ENCODE measurements at places on chromosomes 11 and 22.

DNA sequence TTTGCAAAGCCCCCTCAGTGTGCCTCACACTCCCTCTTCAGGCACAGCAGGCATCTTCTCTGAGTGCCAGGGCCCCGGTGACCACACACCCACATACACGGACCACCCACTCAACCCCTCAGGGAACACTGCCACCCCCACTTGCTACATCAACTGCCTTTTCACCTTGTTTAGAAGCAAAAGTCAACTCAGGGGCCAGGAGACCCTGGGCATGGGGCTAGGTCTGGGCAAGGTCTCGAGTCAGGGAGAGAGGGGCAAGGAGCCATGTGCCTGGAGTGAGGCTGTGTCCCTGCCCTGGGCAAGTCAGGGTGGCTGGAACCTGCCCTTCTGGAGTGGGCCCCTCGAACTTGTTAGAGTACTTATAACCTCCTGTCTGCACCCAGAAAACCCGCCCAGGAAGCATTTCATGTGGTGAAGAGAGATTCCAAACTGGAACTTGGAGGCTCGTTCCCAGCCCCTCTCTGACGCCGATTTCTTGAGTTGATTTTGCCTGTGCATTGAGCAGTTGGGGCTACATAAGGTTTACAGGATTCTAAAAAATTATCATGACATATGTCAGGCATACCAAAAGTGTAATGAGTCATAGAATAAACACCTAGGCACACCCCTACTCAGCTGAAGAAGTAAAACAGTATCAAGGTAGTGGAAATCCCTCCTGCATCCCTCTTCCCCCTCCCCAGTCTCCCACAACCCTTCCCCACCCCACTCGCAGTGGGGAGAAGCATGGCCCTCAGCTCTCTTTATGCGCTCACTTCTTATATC, 74.3 kb downstream of the MYEOV start:
- DNase-seq: no peak

GRCh38 chr11:109486129-109486528, 64.1 kb downstream of the C11orf87 start:
- DNase-seq: no peak

DNA sequence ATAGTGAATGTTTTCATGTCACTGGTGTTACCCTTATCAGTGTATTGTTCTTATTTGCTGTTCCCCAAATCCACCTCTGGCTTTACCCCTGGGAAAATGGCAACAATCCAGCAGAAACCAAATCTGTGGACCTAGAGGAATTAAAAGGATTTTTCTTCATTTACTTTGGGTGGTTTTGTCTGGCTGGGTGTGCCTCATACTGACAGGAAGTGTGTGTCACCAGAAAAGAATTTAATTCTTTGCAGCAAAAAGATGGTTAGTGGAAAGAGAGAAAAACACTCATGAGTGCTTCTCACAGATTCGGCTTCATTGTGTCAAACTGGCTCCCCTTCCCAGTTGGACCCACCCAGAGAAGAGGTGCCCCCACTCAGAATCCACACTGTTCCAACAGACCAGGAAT, 38.9 kb downstream of the FZD4 start:
- DNase-seq: no peak

GRCh38 chr11:36774603-36775002, 176.6 kb upstream of the RAG2 start:
- DNase-seq: no peak

DNA sequence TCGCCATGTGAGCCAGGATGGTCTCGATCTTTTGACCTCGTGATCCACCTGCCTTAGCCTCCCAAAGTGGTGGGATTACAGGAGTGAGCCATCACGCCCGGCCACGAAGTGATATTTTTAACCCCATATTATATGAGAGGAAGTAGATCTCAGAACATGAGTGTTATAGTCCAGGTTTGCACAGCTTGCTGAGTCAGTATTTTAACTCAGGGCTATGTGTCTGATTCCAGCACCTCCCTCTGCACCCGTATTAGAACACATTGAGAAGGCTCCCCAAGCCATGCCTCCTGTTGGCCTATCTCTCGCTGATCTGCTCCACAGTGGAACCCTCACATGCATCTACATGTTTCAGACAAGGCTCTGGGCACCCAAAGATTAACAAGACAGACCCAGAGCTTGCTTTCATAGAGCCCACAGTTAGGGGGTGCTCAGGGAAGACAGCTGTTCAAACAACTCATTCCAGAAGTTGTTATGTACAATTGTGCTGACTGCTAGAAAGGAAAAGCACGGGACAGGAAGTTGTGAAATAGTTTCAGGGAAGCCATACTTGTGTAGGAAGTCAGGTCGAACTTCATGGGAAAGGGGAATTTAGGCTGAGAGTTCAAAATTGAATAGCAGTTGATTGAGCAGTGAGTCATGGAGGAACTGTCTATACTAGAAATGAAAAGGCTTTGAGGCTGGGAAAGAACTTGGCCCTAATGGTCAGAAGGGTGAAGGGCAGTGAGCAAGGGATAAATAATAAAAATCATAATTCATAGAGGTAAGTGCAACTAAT, 49.3 kb upstream of the CLPB start:
- no peak for DNase-seq

DNA sequence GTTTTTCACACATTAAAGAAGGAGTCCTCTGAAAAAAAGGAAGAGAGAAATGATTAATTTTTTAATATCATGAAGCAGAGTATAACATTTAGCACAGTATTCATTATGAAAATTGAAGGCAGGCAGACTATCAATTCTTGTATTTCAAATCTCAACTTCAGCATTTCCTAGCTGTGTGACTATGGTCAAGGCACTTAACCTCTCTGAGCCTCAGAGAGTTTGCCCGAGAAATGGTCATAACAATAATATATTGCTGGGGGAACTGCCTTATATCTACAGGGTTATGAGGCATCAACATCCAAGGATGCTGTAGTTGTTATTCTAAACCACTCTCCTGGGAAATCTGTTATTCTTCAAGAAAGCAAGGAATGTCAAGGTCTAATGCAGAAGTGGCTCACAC, 1.1 kb downstream of the MS4A18 start:
- no peak for DNase-seq

GRCh38 chr11:76382209-76382608, 1.1 kb downstream of the GVQW3 start:
- no peak for DNase-seq

GRCh38 chr11:34209809-34210208, 104.4 kb downstream of the NAT10 start:
- DNase-seq: no peak

DNA sequence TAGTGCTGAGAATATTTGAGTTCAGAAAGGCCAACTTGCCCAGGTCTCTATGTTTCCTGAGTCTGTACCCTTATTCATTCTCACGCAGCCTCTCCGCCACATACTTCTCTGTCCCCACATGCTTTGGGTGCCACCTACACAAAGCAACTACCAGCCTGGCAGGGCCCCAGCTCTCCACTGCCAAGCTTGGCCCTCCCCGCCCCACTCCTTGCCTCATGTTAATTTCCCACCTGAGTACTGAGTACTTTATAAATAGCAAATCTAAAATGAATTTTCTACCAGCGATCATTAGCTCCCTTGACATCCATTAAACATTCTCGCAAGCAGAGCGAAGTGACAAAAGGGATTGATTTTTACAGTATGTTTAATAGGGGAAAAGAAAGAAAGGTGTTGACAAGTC, 20.8 kb downstream of the NTM start:
- DNase-seq: no peak

GRCh38 chr11:96193745-96194443, 149.1 kb downstream of the MAML2 start:
- DNase-seq: no peak

DNA sequence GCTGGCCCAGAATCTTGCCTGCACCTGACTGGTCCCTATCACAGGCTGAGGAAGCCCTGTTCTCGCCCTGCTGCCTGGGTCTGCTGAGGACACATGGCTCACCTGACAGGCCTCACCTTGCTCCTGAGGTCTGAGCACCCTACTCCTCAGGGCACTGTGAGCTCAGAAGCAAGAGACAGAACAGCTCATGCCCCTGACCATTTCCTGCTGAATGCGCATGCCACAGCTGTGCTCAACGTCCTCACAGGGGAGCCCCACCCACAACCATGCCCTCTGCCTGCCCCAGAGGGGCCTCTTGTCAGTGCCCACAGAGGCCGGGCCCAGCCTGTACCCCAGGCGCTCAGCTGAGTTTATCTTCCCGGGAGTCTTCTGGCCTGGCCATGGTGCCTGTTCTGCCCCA, 2.8 kb upstream of the TSPO start:
- no peak for DNase-seq

DNA sequence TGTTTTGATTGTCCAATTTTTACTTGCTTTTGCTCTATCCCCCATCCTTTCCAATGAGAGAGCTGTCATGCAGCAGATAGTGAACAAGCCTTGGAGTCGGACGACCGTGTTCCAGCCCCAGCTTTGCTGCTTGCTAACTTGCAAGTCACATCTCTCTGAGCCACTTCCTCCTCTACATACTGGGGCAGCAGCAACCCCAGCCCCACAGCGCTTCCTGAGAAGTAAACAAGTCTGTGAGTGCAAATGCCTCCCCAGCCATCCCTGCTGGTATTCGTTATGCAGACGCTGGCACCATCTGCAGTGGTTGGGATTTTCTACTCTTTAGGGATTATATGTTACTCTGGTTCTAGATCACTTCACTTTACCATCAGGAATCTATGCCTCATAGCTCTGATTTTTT, 35.0 kb downstream of the TPBGL start:
- peak; percentile 41 for DNase-seq

DNA sequence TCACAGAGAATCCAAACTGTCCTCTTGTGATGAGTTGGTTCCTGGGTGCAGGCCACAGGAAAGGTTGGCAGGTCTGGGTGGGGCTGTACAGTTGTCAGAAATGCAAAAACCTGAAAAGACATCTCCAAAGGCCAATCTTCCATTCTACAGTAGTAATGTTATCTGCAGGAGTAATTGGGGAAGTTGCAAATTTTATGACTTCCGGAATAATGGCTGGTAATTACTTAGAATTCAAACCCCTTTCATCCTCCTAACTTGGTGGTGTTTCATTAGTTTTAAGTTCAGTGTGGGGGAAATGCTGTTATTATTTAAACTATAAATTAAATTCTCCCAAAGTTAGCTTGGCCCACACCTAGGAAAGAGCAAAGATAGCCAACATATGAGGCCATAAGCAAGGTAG, 64.7 kb upstream of the FAT3 start:
- DNase-seq: no peak

DNA sequence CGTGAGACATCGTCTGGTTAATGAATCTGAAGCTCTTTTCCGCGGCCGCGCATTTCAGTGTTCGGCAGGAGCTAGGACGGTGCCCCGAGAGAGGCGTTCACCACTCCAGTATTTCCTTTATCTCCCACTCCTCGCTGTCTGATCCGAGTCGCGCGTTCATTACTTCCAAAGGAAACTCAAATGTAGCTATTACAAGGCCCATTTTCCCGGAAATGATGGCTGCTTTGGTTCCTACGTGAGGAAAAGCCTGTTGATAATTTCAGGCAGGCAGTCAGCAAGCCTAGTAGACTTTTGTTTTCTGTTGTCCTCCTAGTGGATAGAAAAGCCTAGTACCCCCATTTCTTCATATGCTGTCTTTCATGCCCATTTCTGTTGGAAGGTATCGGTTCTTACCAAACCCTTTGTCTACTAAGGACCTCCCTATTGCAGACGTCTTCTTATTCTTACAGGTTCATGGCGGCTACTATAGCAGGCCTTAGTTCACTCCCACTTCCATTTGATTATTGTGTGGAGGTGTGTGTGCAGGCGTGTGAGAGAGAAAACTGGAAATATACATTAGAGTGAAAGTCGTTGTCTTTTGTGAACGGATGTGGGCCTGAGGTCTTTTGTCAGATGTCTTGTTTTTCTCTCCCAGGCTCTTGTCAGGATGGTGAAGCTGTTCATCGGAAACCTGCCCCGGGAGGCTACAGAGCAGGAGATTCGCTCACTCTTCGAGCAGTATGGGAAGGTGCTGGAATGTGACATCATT, 737 bp downstream of the RBM4 start:
- no peak for DNase-seq

- DNase-seq: no peak
These were observed 9.3 kb upstream of the CEP295 start for GRCh38 chr11:93652161-93652597.

GRCh38 chr11:83746921-83747585, 460.9 kb upstream of the CCDC90B start:
- no peak for DNase-seq

- DNase-seq: no peak
These were observed 43.7 kb downstream of the ZBTB16 start for GRCh38 chr11:114102993-114103896.

DNA sequence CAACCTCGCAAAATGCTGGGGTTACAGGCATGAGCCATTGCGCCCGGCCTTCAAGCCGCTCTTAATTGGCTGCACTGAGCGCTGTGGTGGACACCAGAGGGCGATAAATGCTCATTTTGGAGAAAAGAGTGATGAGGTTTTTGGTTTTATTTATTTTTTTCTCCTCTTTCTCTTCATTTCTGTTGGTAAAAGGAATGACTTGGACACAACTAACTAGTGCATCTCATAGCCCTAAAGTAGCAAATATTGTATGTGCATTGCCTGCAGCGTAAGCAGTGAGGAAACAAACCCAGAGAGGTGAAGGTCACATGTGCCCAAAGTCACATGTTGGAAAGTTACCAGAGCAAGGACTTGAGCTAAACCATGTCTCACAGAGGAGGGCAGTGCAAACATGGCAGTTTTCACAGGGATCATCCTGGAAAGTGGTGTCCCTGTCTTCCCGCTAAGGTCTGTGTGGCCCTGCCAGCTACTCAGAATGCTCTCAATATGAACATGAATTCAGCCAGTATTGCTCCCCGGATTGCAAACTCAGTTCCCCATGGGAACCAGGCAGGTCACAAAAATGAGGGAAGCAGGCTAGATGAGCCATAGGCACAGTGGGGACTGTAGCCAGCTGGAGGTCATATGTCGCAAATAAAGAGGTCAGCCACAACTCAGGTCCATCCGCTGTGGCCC, 8.6 kb upstream of the CD82 start:
- DNase-seq: peak; percentile 41

DNA sequence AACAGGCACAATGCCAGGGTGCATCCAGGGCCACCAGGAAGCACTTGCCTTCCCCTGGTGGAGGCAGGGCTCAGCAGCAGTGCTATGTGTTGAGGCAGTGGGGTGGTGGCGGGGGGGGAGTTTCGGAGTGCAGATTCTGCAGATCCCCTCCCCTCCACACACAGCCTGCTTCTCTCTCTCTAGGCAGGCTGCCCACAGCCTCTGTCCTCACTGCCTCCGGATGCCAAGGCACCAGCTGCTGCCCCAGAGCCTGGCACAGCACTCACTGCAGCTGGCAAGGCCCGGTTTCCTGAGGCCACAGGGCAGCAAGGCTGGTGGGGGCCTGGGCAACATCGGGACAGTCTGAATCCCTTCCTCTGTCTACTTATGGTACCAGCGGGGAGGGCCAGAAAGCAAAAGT, 35.8 kb downstream of the NRXN2 start:
- DNase-seq: no peak
